Suppressor macrophage treated with lipopolysaccharide for 1 hour (primary cell): ENCODE measurements at places on chromosomes 12 and 14.

DNA sequence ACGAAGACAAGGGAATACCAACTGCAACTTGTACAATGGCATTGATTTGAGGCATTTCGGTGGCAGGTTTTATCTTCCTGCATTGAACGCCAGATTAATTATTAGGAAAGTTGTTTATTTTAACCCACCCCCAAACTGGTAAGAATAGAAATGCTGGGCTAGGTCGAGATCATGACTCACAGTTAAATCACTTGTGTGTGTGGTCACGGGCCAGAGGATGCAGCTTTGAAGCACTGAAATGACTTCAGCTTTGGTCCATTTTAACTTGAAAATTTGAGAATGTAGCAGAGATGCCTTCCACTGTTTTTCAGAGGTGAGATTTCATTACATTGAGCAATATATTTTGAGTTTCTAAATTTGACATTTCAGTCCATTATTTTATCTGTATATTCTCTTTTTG, 23.6 kb upstream of the KCNH3 start:
- no peak for DNase-seq

DNA sequence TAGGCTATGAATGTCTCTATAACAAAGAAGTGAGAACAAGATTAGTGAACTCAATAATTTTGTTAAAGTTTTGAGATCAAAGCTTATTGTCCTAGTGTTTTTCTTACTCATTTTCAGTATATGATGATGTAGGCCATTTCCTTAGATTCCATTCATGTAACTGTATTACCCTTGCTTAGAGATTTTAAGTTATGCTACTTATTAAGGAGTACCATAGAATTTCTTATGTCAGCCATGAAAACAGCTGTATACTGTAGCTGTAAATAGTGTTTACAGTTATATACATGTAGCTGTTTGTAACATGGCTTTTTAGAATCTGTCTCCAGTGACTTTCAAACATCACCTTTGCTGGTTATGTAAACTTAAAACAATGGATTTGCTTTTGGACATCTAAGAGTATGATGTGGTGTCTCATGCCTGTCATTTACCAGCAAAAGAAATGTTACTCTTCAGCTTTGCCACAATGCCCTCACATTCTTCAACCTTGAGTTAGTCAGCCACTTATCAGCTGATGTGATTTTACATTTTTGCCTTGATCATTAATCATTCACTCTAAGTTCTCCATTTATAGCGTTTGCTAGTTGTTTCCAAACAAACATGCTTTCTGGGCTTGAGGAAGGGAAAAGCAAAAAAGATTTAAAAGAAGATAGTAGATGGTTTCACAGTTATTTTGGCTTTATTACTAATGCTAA, 55.5 kb downstream of the SLC16A7 start:
- peak; percentile 9 for DNase-seq

GRCh38 chr12:7989827-7990491, 42.6 kb upstream of the FOXJ2 start:
- DNase-seq = peak; percentile 91

DNA sequence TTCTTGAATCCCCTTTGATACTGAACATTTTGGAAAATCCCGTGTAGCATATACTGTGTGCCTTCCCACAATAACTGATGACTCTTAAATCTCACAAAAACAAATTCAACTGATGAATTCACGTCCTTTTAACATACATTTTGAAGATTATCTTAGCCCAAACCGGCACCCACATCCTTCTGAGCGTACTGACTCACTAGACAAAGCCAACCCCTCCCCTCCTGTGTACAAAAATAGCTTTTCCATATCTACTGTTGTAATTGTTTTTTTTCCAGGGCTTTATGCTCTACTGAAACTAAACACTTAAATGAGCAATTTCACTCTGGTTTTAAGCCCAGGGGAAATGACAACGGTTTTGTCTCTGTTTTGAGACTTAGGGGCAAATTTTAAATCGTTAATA, 109.4 kb upstream of the ATF7IP start:
- DNase-seq = peak; percentile 34

- no peak for DNase-seq
Measured at GRCh38 chr14:32627545-32628298, 298.6 kb downstream of the AKAP6 start.

GRCh38 chr12:49967042-49967776, 5.5 kb downstream of the AQP5 start:
- peak; percentile 93 for DNase-seq

DNA sequence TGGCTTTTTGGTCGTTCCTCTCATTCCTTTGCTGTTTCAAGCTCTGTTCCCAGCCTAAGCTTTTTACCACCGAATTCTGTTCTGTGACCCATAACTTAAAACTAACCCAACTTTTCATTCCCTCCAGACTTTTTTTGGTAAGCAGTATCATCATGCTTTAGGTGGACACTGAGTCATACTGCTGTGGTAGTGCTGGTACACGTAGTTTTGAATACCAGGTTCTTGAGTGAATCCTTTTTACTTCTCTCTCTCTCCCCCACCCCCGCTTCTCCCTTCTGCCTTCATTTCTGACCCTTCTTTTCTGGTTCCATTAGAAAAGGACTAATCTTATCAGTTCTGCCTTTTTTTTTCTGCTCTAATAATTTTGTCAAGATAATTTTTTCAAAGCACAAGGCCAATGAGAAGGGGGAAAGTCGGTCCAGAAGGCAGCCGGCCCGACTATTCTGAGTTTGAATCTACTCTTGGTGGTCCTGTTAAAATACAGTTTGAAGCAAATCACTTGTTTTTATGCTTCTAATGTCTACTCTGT, 2.3 kb upstream of the MDM2 start:
- DNase-seq = no peak

DNA sequence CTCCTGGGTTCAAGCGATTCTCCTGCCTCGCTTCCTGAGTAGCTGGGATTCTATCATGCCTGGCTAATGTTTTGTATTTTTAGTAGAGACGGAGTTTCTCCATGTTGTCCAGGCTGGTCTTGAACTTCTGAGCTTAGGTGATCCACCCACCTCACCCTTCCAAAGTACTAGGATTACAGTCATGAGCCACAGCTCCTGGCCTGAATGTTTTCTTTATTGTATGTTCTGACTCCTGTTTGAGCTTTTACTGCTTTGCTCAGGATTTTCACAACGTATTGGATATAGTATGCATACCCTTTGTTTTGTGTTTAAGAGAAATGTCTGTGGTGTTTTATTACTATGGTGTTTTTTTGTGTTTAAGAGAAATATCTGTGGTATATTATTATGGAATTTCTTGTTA, 37.2 kb downstream of the ATF7IP start:
- DNase-seq = no peak

DNA sequence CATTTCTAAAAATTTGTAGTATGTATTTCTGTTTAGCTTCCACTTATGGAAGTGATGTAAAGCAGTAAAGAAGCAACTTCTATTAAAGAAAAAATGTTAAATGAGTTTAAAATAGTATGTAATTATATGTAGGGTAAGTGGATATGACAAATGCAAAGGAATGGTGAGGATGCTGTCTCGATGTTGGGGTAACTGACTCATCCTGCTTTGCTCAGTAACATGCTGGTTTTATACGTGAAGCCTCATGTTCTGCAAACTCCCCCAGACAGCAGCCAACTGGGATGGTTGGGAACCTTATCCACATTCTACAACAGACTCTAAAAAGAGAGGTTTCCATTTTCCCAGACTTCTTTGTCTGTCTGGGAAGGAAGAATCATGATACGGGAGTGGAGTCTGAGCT, 1006.4 kb upstream of the TMEM132C start:
- no peak for DNase-seq

DNA sequence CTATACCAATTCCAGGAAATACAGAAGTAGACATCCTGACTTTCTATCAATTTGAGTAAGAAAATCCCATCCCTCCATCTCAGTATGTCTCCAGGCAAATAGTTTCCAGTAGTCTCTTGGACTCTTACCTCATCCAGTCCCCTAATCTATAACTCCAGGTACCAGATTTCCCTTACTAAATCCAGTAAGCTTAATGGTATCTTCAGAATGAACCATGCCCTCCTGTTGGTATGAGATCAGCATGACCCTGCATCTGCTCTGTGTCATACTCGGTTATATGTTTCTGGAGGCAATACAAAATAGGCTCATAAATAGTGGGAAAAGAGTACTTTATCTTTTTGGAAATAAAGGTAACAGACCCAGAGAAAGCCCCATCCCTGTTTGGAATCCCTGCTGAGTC, 18.4 kb downstream of the PIGH start:
- no peak for DNase-seq

DNA sequence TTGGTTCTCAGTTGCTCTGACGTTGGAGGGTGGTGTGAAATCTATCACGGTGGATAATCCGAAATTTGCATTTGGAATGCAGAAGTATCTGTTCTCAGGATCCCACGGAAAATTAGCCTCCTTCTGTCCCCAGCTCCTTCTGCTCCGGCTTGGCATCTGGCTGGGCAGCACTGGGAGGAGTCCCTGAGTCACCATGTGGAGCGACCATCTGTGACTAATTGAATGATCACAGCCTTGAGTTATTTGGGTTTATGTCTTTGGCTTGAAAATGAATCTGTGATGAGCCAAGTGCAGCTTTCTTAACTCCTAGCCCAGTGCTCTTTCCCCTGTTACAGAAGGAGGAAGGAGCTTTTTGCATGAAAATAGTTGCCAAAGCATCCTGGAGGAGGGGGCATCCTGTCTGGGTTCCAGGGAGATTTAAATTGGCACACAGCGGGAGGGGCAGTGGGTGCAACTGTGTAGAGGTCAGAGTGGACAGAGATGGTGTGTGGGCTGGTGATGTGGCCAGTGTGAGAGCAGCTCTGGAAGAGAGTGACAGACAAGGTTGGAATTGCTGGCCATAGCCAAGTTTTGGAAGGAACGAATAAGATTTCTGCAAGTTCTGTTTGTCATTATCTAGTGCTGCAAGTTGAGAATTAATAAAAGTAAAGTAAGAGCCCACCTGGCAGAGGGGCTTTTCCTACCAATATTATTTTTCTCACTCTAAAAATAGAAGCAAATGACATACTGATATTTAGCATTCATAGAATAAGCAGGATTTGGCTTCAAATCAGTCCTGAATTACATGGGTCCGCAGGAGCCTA, 74.4 kb downstream of the SLC24A4 start:
- DNase-seq = peak; percentile 85

GRCh38 chr14:39680777-39681176, 248.5 kb upstream of the FBXO33 start:
- no peak for DNase-seq

- DNase-seq = no peak
Measured at GRCh38 chr14:69900603-69901002, 21.4 kb downstream of the SMOC1 start.
